Naive thymus-derived CD4-positive, alpha-beta T cell (primary cell): ENCODE measurements at places on chromosomes 16 and 17. TPM values are rescaled to one million over a fixed set of nuclear protein-coding genes. Genes with fewer than 3 reads are reported as not detected.

The ZNF200 gene
- polyA plus RNA-seq = 12.3 TPM

GRCh38 chr16:70681382-70682238, 4.2 kb downstream of the MTSS2 start:
- H3K27me3 ChIP-seq = no peaks in the 10 kb centered on the region
- H3K27ac ChIP-seq = no peak overlapping the region
- no peak overlapping the region for H3K4me3 ChIP-seq
- no peak for DNase-seq

- H3K36me3 ChIP-seq = no peaks in the 10 kb centered on the region
- DNase-seq = no peak
- H3K4me1 ChIP-seq = peaks cover 6% of the 10 kb centered on the region
- H3K27me3 ChIP-seq = no peaks in the 10 kb centered on the region
- peak overlapping the region; percentile 78 for H3K4me3 ChIP-seq
- H3K27ac ChIP-seq = peak overlapping the region; percentile 68
Measured at GRCh38 chr17:48100591-48101011, 677 bp downstream of the CBX1 start.

The KRTAP4-6 gene
- not detected for polyA plus RNA-seq

The CNTD1 gene
- 0.24 TPM for polyA plus RNA-seq

- no peaks in the 10 kb centered on the region for H3K27me3 ChIP-seq
- no peaks in the 10 kb centered on the region for H3K36me3 ChIP-seq
- no peaks in the 10 kb centered on the region for H3K4me1 ChIP-seq
Measured at GRCh38 chr16:17483351-17483750, 12.6 kb upstream of the XYLT1 start.

DNA sequence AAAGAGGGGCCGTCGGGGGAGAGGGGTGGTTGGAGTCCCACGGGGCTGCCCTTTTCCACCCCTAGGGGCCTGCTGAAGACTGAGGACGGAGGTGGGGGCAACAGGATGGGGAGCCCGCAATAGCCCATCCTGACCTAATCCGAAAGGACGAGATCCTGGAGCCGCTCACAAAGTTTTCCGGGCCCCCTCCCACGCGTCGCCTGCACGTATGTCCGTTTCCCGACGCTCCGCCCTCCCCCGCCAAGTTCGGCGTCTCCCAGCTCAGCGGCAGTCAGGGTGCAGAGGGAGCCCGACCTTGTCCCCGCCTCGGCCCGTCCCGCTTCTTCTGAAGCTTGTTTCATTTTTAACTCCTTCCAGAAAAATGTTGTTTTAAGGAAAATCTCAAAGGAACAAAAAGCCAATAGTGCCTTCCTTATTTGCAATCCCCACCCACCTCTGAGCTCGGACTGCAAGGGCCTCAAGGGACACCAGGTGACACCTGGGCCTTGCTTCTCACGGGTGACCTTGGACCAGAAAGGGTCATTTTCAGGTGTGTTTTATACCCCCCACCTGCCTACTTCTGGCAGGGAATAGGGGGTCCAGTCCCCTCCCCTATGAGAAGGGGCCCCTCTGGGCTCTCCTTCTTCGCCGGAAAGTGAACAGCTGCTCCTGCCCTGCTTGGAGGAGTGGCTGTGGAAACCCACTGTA, 3.4 kb upstream of the ZNF423 start:
- no peaks in the 10 kb centered on the region for H3K36me3 ChIP-seq
- H3K4me1 ChIP-seq = peaks cover 5% of the 10 kb centered on the region
- H3K27ac ChIP-seq = no peak overlapping the region
- H3K4me3 ChIP-seq = no peak overlapping the region
- no peak for DNase-seq
- no peaks in the 10 kb centered on the region for H3K27me3 ChIP-seq

The KRTAP3-1 gene
- not detected for polyA plus RNA-seq
